NCI-H146 (cell line): ENCODE measurements at places on chromosomes 7 and 10.

DNA sequence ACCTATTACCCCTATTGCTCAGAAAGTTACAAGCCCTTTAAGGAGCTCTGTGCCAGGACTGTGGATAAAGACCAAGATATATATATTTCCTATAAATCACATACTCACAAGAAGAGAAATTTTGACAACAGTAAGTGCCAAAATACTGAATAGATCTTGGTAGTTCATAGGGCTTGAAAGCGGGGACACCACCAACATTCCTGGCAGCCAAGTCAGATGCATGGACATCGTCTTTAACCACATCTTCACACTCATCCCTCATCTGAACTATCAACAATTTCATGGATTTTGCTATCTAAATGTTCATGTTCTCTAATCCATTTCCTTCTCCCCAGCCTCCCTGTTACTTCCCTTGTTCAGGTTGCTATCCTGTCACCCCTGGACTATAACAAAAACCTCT, 67.5 kb upstream of the LRRC17 start:
- no peak for DNase-seq

GRCh38 chr7:120740348-120740747, 117.6 kb downstream of the TSPAN12 start:
- DNase-seq = peak; percentile 21

GRCh38 chr7:70405241-70405640, 726.7 kb upstream of the GALNT17 start:
- DNase-seq = no peak

- DNase-seq = no peak
Measured at GRCh38 chr7:10156972-10157371, 816.7 kb upstream of the PHF14 start.

GRCh38 chr7:90178679-90179278, 24.5 kb downstream of the STEAP1 start:
- DNase-seq = no peak

GRCh38 chr7:151520419-151521261, 945 bp upstream of the RHEB start:
- DNase-seq = peak; percentile 60

- DNase-seq = no peak
Measured at GRCh38 chr10:107826171-107826570, 661.7 kb upstream of the SORCS1 start.

GRCh38 chr7:145909991-145910513, 206.5 kb upstream of the CNTNAP2 start:
- DNase-seq = no peak

GRCh38 chr10:14093730-14094484, 236.8 kb downstream of the FRMD4A start:
- DNase-seq = peak; percentile 82

GRCh38 chr10:79608505-79609375, 2.0 kb upstream of the SFTPA1 start:
- peak; percentile 22 for DNase-seq

GRCh38 chr7:71133856-71134255, 1.9 kb downstream of the GALNT17 start:
- no peak for DNase-seq

DNA sequence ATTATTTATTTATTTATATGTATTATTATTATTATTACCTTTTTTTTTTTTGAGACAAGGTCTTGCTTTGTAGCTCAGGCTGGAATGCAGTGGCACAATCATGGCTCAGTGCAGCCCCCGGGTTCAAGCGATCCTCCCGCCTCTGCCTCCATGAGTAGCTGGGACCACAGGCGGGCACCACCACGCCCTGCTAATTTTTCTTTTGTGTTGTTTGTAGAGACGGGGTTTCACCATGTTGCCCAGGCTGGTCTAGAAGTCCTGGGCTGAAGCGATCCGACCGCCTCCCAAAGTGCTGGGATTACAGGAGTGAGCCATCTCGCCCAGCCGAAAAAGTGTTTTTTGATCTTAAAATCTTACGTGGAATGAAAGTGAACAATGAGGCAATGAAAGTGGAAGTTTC, 79.4 kb upstream of the C1GALT1 start:
- DNase-seq = no peak
